ENCODE measurements at places on chromosomes 4 and X.

- DNase-seq, result no peak
Measured at GRCh38 chr4:41205854-41206460, 8.4 kb downstream of the APBB2 start.

DNA sequence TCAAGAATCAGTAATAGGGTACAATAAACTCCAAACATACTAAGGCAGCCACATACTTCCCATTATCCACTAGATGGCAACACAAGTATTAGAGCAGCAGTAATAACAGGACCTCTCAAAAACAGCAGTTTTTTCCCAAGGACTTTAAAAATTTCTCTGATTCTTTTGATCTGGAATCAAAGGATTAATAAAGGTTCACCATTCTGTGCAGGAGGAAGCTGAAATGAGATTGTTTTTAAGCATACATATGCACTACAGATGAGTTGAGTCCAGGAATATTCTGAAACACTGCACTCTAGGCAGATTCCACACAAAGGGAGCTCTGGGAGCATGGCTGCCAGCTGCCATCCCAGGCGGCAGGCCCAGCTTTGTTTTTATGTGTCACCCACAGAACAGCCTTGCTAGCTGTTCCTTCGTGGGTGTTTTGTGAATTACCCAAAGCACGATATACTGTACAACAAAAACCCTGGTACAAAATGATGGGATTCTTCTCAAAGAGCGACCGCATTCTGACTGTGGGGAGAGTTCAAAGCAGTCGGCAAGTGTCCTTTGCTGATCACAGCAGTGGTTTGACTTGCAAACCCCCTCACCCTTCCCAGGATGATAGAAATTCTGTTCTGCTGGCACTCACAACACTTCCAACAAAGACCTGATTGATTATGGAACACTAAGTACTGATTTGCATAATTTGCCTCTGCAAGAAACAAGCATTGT is 61.0 kb downstream of the STX18 start:
- no peak for DNase-seq

DNA sequence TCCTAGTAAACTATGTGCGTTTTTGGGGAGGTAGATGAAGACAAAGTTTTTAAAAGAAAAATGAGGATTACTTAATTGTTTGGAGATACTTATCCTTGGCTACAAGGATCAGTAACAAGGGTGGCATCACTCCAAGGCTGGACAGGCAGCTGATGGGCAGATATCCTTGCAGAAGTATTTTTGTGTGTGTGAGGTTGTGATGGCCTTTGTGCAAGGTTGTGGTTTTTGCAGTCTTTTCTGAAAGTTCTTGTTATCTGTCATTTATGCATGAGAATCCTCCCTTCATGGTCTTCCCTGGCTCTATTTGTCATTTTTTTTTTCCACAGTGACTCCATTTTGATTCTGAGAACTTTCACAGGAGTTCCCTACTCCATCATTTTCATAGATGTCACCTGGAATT is 96.0 kb upstream of the C1GALT1C1 start:
- DNase-seq, result no peak

DNA sequence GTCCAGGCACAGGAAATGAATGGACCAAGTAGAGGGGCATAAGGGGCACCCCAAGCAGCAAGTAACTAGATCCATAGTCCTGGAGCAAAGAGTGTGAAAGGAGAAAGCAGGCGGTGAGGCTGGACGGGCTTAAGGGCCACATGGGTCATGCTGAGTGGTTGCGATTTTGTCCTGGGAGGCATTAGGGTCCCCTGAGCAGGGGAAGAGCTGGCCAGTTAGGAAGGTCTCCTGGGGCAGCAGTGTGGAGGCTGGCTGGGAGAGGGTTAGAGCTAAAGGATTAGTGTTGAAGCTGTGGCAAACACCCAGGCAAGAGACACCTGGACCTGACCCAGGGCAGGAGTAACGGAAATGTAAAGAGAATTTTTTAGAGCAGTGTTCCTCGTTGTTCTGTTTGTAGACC is 26.5 kb downstream of the MYOZ2 start:
- no peak for DNase-seq

DNA sequence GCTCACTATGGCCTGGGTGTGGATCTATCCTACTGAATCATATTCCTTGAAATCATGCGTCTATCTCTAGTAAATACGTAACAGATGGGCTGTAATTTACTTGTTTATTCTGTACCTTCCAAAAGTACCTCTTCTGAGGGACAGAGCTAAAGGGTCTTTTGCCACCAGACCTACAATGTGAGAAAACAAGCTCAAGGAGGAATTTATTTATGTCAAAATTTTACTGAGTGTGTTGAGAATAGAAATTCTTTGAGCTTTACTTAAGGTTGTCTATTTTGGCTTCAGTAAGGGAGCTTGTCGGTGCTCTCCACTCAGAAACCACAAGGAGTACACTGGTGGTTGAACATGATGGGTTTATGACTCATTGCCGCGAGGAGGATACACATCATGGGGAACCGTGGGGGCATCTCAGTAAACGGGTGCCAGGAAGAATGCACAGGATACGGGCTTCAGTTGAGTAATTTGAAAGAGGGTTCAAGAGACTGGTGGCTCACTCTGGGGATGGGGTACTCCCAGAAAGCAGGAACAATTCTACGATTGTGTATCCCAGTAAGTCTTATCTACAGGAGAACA is 3.0 kb downstream of the ANK2 start:
- no peak for DNase-seq

Measured in COR-L47 (cell line).